ENCODE measurements at places on chromosomes 7 and 10.

- no peak for DNase-seq
Measured at GRCh38 chr10:554182-554848, 135.2 kb downstream of the DIP2C start.

GRCh38 chr7:55965805-55966421, 1.5 kb downstream of the NIPSNAP2 start:
- no peak for DNase-seq

DNA sequence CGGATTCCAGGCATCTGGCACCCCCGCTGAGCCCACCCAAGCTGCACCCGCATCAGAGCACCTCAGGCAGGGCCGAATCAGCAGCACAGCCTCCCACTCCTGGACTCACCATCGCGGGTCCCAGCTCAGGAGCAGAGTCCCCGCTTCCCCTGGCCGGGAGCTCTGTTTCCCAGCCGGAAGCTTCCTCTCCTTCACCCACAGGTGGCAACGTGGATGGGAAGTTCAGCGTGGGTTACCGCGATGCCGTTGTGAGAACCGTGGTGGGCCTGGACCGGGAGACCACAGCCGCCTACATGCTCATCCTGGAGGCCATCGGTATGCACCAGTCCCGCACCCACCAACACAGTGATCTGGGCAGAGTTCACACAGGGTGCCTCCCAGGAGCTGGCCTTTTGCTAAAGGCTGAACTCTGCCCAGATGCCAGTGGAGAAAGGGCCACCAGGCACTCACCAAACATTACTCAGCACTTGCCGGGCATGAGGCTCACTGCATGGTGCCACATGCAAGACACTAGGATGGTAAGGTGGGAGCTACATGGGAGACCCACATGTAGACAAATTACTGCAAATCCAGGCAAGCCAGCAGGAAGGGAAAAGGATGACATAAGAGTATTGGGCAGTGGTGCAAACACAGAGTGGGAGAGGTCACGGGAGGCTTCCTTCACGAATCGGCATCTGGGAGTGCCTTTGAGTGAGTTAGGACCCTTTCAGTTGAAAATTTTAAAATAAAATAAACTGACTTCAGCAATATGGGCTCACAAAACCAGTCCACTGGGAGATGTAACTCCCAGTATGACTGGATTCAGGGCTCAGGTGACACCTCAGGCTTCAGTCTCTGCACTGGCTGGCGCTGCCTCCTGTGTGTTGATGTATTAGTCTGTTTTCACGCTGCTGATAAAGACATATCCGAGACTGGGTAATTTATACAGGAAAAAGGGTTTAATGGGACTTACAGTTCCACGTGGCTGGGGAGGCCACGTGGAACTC, 10.4 kb downstream of the C10orf105 start:
- no peak for DNase-seq

- no peak for DNase-seq
Measured at GRCh38 chr7:137371616-137372015, 28.1 kb upstream of the PTN start.

GRCh38 chr10:2214092-2214491, 476.8 kb upstream of the ADARB2 start:
- no peak for DNase-seq

DNA sequence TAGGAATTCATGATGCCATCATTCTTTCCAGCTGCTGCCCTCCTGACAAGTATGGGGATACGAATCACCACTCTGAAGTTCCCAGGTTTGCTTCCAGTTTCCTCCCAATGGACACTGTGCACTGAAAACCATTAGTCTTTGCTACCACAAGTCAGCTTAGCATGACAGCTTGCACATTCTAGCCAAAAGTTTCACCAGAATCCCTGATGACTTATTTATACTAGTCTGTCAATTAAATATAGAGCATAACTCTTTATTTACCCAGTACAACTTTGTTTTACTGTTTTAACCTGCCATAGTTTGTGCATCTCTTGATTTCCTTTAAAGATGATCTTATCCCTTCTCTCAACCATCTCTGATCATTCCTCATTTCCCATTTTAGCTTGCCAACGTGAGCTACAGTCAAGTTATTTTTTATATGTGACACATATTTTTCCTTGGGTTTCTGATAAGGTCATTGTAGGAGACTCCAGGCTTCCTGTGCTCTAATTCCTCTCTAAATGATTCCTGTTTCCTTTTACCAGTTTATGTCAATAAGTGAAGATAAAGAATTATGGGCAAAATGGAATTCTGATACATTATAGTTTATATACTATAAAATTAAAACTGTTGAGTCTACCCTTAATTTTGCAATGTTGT, 167.5 kb upstream of the MEOX2 start:
- no peak for DNase-seq

DNA sequence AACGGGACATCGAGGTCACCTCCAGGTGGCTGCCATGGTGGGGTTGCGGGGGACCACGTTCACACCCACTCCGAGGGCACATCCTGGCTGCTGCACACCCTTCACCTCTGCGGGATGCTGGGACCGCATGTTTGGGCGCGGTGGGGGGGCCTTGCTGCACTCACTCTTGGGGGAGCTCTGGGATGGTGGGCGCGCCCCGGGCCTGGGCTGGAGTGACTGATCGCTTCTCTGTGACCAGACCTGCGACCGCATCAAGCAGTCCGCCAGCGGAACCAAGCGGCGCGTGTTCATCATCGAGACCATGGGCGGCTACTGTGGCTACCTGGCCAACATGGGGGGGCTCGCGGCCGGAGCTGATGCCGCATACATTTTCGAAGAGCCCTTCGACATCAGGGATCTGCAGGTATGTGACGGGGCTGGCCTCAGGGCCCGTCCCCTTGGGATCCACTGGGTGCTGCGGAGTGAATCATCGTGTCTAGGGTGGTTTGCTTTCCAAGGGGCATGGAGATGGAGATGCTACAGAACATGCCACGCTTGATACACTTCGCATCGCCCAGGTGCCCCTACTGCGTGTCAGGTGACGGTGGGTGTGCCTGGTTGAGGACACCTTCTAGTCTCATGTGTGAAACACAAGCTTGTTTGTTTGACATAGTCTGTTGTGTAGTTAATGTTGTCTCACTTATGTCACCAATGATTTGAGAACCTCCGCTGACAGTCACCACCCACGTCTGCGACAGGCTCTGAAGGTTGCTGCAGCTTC, 42.8 kb downstream of the PITRM1 start:
- DNase-seq, result no peak

DNA sequence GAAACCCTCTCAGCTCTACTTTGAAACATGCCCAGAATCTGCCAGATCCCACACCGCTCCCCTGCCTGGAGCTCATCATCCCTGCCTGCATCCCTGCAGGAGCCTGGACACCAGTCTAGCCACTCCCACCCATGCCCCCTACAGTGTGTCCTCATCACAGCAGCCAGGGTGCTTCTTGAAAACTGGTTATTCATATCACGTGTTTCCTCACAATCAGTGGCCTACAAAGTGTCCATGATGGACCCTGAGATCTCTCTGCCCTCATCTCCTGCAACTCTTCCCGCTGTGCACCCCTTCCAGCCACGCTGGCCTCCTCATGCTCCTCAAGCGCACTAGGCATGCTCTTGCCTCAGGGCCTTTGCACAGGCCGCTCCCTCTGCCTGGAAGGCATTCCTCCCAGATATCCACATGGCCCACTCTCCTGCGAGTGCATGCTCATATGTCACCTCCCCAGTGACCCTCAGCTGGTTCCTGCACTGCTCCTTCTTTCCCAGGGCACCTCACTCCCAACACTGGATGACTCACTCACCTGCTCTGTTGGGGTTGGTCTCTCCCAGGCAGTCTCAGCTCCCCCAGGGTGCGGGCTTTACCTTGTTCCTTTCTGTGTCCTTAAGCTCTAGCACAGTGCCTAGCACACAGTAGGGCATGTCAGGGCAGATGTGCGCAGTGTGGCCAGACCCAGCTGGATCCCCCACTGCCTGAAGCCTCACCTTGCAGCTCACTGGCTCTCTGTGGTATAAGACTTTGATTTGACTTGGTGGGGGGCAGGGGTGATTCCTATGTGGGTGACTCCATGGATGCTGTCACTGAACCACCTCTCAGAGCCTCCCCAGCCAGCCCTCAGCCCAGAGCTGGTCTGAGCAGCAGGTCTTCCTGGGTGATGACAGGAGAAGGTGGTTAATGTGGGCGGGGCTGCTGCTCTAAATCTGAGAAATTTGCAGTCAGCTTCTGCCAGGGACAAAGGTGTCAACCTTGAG, 37.3 kb downstream of the CDH23 start:
- DNase-seq, result no peak

DNA sequence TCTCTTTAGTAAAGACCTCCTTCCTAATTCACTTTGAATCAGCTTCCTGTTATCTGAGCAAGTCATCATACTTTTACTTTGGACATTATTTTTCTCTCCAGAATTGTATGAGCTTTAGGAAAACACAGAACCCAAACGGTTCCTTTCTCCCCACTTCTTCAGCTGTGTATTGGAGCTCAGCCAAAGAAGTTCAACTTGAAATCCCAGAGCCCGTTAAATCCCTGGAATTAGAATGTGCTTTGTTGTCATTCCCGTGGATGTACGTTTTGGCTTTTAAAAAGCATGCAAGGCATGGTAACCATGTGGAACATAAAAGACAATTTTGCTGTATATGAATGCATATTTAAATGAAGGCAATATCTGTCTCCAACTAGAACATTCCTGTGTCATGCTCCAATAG, 46.6 kb downstream of the AGMO start:
- DNase-seq, result no peak

DNA sequence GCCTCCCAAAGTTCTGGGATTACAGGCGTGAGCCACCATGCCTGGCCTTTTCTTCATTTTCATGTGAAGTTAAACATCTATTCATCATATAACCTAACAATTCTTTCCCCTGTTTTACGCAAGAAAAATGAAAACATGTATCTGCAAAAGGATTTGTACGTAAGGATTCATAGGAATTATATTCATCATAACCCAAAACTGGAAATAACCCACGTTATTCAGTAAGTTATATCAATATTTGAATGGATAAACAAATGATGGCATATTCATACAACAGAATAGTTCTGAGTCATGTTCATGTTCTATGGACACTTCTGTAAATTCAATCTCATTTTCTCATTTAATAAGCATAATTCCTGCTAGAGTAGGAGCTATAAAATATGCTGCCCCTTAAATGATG, 35.2 kb upstream of the CAV2 start:
- no peak for DNase-seq

DNA sequence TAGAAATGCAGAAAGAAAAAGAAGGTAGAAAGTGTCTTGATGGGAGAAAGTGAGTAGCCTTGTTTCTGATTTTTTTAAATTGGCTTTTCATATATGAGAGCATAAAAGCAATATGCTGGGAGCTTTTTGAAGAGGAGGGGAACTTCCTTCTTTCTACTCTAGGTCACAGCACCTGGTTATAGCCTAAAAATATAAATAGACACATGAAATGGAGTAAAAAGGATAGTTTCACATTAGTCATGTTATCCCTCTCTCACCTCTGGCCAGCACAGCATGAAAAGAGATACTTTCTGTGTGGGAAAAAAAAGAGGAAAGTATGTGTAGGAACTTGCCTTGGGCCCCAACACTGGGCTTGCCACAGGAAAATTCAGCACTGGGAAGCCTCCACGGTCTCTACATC, 292.2 kb upstream of the ZWINT start:
- DNase-seq, result no peak

- DNase-seq, result no peak
Measured at GRCh38 chr10:131132681-131133080, 178.8 kb downstream of the TCERG1L start.

GRCh38 chr7:122755696-122756095, 53.0 kb upstream of the RNF148 start:
- no peak for DNase-seq

- DNase-seq, result no peak
Measured at GRCh38 chr10:70913893-70914240, 25.5 kb upstream of the PCBD1 start.

DNA sequence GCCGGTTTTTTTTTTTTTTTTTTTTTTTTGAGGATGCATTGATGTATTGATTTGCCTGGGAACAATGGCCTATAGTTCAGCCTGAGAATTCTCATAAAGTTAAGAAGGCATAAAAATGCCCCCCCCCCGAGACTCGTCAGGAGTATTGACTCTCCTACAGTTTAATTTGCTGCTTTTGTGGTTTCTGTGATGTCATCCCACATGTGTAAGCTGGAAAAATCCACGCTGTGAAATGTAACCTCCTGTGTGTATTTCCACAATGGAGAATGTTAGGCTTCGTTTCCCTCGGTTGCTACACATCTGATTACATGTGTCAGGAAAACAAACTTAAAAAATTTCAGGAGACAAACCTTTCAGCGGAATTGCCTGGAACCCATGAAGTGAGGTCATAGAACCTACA, 117.9 kb downstream of the FANK1 start:
- no peak for DNase-seq

DNA sequence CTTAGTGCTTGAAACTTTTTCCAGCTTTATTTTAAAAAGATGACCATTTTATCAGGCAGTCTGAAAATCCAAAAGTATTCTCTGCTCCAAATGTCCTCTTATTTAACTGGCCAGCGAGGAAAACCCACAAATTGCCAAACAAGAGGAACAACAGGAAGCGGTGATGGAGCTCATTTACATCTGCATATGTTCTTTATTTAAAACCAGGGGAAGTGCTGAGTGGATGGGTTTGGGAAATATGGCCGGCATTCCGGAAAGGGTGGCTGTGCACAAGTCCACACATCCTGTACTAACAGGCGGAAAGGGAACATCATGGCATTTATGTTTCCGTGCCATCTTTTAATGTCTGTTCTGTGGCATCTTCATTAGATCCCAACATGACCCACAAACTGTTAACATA, 974.5 kb downstream of the LRMDA start:
- DNase-seq, result no peak

GRCh38 chr7:129341212-129341611, 93.0 kb upstream of the STRIP2 start:
- no peak for DNase-seq

DNA sequence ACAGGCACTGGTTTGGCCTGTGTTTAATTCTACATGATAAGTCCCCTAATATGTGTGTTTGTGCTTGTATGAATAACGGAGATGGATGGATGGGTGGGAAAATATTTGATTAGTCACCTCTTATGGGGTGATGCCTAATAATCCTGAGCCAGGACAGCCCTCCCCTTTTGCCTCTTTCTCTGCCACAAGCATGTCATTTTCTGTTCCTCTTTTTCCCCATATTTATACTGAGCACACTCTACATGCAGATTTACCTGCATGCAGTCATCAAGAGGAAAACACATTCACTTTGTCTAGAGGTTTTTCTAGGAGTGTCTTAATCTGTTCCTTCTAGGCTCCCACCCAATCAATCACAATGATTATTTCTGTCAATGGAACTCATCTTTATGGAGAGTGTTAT, 111.6 kb upstream of the TBX20 start:
- no peak for DNase-seq

GRCh38 chr10:4883079-4883739, 57.2 kb downstream of the AKR1E2 start:
- DNase-seq, result no peak

GRCh38 chr10:56973766-56974165, 612.7 kb upstream of the ZWINT start:
- DNase-seq, result no peak

DNA sequence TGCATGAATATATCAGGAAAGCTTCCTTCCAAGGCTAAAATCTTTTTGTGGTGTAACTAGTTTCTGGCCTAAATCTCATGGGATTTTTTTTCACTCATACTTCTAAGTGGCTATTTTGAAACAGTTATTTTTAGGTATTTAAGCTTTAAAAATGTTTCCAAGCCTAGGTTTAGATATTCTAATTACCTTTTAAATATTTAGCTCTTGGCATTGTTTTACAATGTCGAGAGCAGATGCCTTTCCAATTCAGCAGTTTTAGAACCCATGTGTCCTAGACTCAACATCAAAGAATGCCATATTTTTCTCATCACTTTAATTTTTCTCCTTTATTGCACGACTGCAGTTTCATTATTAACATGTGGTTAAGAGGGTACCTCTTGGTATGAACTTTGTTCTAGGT, 27.1 kb upstream of the STOX1 start:
- DNase-seq, result no peak

All from stimulated activated CD8-positive, alpha-beta memory T cell treated with anti-CD3 and anti-CD28 coated beads, Interleukin-15, amount 100 ng/mL, for 24 hours (primary cell).